Stimulated activated naive CD8-positive, alpha-beta T cell treated with anti-CD3 and anti-CD28 coated beads, Interleukin-15, Interleukin-2, amounts not matched to agents 100 U/mL and 50 U/mL, for 24 hours (primary cell): ENCODE measurements at places on chromosomes 7 and 10.

DNA sequence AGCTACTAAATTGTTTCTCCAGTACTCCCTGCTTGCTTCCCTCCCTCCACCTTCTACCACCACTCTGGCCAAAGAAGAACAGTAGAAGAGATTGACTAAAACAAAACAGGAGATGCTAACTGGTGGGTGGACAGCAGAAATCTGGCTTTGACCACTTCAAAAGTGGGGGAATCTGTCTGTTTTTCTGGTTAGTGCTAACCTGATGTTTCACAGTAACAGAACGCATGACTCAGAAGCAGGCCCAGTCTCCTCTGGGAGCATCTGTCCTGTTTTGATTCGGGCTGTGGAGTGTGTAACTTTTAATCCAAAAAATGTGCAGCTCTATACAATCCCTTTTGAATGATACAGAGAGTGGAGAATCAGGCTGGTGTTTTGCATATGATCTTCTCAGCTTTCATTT, 32.7 kb upstream of the ZNF438 start:
- no peak for DNase-seq

- DNase-seq, result no peak
Observed at GRCh38 chr10:101939729-101940128, 96.1 kb upstream of the KCNIP2 start.

DNA sequence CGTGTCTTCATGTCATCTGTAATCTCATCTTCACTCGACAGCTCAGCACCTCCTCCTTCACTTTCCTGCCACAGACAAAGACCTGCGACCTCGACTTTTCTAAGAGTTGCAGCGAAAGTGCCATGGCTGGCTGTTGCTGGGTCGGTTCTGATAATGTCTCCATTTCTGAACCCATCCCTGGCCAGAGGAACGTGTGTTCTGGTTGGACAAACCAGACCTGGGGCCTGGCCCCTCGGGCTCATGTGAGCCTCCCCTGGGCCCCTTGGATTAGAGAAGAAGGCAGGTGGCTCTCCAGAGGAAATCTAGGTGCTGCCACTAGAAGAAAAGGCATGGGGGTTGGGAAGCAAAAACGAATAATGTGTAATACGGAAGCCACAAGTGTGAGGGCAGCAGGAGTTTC, 273.7 kb downstream of the GLRX3 start:
- no peak for DNase-seq

GRCh38 chr10:103504181-103504783, 10.8 kb downstream of the NEURL1 start:
- peak; percentile 47 for DNase-seq

DNA sequence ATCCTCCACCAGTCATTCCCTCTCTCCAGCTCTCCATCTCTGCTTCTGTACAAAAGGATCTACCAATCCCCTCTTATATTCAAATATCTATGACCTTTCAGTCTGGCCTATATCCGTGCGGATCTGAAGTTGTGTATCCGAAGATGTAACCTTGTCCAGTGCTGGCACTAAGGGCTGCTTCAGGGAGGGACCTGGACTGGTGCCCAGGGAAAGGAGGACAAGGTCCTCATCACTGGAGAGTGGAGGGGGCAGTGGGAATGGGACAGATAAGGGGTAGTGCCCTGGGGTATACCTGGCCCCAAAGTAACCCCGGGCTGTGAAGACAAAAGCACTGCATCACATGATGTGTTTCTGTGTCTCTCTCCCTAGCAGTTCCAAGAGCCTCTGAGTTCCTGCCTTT, 1.8 kb downstream of the TMEM225B start:
- DNase-seq, result no peak

- peak; percentile 60 for DNase-seq
Observed at GRCh38 chr7:37411444-37412034, 37.1 kb downstream of the ELMO1 start.

- no peak for DNase-seq
Observed at GRCh38 chr7:30790356-30790755, 19.1 kb downstream of the MINDY4 start.

- peak; percentile 60 for DNase-seq
Observed at GRCh38 chr10:45001381-45002148, 842 bp downstream of the ZNF22 start.

DNA sequence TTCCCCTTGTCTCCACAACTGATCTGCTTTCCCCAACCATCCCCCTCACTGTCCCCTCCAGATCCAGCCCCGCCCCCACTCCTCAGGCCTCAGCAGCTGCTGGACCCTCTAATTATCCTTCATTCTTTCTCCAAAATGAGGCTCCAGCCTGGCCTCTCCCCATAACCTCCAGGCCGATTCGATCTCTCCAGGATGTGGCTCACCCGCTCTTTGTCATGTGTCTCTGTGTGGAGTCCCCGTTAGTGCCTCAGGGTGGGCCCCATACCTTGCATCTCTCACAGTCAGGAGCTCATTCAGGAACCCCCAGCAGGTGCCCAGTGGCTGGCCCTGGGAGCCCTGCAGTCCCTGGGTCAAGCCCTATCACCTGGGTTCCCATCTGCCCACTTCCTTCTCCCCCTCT, 1.3 kb downstream of the PILRA start:
- DNase-seq, result no peak

GRCh38 chr7:120442838-120443237, 169.9 kb downstream of the KCND2 start:
- no peak for DNase-seq

DNA sequence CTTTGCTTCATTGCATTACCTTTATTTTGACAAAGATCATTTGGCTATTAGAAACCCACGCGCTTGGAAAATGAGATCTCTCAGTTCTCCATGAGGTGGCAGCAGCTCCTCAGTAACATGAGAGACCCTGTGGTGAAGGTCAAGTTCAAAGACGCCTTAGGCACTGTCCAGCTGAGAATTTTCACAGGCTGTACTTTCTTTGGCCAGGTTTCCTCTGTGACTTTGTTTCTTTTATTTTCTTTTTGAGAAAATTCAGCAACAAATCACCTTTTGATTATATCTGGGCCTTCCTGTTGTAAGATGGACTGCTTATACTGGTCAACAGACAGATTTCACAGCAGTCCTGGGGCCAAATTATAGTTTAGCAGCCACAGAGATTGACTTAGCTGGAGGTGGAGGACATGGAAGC, 54.5 kb downstream of the RAB18 start:
- DNase-seq, result peak; percentile 27

GRCh38 chr10:67812007-67812406, 26.0 kb downstream of the DNAJC12 start:
- DNase-seq, result no peak

DNA sequence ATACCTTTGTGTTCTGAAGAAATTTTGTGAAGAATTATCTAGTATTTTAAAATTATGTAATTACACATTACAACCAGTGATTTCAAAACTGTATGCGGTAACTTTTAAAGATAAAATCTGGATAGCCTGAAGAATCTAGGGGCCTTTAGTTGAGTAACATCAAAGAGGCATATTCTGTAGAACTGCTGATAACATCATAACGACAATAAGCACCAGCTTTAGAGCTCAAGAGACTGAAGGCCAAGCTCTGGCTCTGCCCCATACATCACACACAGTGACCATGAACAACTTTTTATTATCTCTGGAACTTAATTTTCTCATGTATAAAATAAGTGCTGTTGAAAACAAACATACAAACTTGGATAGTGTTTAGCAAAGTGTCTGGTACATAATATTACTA, 121.1 kb upstream of the RHOBTB1 start:
- DNase-seq, result no peak

GRCh38 chr7:153524070-153524601, 528.1 kb upstream of the DPP6 start:
- no peak for DNase-seq

GRCh38 chr10:49242604-49243003, 54.4 kb upstream of the TMEM273 start:
- no peak for DNase-seq

DNA sequence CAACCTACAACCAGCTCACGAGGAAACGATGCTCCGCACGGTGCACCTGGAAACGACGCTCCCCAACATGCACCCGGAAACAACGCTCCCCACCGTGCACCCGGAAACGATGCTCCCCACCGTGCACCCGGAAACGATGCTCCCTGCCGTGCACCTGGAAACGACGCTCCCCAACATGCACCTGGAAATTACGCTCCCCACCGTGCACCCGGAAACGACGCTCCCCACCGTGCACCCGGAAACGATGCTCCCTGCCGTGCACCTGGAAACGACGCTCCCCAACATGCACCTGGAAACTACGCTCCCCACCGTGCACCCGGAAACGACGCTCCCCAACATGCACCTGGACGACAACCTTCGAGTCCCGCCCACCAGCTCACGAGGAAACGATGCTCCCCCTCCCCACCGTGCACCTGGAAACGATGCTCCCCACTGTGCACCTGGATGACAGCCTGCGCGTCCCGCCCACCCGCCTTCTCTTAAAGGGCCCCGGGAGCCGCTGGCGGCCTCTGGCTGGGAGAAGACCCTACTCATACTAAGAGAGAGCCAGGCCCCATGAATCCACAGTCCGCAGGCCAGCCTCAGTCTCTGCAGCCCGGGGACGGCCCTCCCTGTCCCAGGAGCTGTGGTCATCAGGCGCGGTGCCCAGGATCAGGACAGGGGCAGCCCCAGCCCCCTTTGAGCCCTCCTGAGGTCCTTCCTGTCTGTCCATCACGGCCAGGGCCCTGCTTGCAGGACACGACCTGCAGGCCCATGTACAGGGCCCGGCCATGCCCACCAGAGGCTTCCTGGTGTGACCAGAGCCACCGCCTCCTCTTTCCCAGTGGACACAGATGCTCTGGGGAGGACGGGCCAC, 98.3 kb downstream of the PDGFA start:
- DNase-seq, result no peak

GRCh38 chr7:1912593-1913465, 242.8 kb downstream of the ELFN1 start:
- no peak for DNase-seq

DNA sequence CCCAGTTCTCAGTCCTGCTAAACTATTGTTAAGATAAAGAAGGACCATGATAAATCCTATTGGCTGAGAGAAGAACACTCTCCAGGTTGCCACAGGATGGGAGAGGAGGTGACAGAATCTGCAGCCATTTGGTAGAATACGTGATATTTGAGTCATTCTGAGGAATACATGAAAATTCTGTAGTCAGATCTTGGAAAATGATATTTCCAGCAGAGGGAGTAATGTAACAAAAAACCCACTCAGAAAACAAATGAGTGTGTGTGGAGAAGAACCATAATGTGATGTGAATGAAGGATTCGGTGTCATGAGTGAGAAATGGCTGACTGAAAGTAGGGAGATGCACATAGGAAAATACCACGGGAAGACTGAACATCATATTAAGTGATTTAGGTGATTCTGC, 128.5 kb upstream of the PFKP start:
- no peak for DNase-seq

DNA sequence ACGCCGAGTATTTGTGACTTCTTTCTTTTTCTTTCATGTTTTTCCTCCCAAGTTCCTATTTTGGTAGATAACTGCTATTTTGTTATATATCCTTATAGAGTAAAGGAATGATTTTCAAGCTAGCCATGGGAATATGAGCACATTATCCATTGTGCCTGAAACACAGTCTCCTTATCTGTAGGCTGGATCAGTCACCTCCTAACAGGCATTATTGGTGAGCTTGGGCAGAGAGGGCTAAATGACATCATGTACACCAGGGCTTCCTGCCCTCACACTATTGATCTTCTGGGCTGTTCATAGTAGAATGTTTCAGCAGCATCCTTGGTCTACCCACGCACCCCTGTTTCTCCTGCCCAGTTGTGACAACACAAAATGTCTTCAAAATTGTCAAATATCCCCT, 88.1 kb upstream of the CTBP2 start:
- DNase-seq, result no peak

GRCh38 chr7:2575046-2575732, 16.4 kb downstream of the IQCE start:
- DNase-seq, result no peak

GRCh38 chr10:65620404-65621048, 1305.3 kb upstream of the LRRTM3 start:
- DNase-seq, result no peak

DNA sequence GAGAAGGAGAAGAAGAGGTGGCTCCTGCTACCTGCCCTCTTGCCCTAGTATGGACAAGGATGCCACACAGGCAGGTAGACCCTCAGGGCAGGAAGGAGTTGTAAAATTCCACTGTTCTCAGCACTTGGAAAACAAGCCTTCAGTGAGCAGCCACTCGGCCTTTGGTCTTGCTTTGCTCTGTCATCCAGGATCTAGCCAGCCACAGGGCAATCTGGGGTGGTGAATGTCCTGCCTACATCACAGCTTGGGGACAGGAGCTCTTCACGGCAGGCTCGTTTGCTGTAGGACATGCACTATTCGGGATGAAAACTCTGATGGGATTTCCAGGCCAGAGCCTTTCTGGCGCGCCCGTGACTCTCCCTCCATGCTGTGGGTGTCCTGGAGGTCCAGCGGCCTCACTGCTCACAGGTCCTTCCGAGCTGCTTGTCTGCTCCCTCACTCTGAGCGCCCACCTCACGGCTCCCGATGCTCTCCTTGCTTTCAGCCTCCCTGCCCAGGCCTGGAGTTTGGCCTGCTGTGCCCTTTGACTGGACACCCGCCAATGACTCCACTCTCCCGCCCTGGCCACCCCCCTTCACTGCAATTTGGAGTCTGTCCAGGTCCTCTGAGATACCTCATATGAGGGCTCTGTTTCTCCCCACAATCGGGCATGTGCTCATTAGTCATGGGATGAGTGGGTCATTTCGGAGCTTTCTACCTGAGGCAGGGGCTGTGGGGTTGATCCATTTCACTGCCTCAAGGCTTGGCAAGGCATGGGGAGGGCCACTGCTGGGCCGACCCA, 227.2 kb upstream of the GRB10 start:
- DNase-seq, result no peak

DNA sequence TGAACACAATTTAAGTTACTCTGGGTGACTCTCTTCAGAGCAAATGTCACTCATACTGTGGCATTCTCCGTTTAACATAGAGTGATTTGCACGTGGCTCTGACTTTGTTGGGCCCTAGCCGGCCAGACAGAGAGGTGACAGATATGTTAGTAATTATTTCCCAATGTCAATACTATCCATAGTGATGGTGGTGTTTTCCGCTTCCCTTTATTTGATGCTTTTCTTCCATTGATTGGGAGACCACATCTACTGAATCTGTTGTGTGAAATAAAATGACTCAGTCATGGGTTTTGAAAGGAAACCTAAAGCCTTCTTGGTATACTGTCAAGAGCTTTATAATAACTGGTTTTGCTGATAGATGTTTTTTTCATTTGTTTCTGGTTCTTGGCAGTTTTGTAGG, 7.4 kb downstream of the AVL9 start:
- DNase-seq, result peak; percentile 35

DNA sequence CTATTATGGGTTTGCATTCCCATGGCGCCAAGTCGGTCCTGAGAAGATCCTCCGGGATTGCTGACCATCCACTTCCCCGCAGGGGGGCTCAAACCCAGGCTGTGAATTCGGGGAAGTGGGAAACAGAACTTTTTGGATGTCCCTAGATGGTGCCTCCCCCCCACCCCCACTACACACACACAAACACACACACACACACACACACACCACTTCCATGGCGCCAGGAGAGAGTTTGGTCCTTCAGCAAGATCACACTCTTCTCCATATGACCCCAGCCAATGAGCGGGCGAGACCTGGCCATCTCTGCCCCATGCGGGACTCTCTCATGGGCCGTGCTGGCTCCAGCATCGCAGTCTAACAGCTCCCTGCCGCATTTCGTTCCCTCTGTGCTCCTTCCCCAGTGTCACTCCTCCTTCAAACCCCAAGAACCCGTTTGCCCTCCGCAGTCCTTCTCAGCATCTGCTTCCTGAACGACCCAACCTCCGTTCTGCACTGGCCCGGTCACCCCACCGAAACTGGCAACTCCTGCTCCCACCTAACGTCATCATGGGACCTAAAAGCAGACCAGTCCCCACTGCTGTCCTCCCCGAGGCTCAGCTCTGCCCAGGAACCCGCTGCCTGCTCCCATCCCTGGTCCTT, 32.1 kb upstream of the TNRC18 start:
- DNase-seq, result no peak
